ENCODE measurements at places on chromosomes 3 and 15.

- DNase-seq = no peak
Observed at GRCh38 chr15:74525945-74526344, 15.1 kb upstream of the ARID3B start.

DNA sequence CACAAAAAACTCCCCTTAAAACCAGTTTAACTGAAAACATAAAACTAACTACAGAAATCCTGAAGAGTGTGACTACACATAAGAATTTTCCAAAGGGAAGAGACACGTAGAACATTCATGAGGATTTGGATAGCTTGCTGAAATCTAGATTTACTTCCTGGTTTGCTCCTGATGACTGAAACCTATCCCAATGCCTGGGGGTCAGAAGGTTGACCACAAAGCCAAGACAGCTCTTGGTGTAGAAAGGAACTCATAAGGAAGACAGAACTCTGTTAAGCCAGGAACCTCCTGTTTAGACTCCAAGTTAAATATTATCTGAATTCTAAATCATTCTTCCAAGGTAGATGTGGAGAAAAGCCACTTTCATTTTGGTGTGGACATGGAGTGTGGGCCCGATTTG lies 92.8 kb downstream of the TFG start:
- DNase-seq = no peak

- no peak for DNase-seq
Observed at GRCh38 chr15:31230630-31231485, 95.8 kb upstream of the KLF13 start.

- no peak for DNase-seq
Observed at GRCh38 chr3:166191411-166191810, 354.2 kb upstream of the BCHE start.

GRCh38 chr3:121724130-121724529 lies 25.4 kb downstream of the GOLGB1 start:
- DNase-seq = no peak

- no peak for DNase-seq
Observed at GRCh38 chr3:152325136-152325535, 56.4 kb downstream of the MBNL1 start.

GRCh38 chr15:46815765-46816164 lies 901.5 kb upstream of the SEMA6D start:
- DNase-seq = no peak

- DNase-seq = no peak
Observed at GRCh38 chr15:82650046-82650670, 3.0 kb upstream of the CPEB1 start.

- no peak for DNase-seq
Observed at GRCh38 chr3:11820531-11821041, 26.1 kb downstream of the TAMM41 start.

GRCh38 chr15:81469154-81469553 lies 95.1 kb upstream of the TMC3 start:
- no peak for DNase-seq

DNA sequence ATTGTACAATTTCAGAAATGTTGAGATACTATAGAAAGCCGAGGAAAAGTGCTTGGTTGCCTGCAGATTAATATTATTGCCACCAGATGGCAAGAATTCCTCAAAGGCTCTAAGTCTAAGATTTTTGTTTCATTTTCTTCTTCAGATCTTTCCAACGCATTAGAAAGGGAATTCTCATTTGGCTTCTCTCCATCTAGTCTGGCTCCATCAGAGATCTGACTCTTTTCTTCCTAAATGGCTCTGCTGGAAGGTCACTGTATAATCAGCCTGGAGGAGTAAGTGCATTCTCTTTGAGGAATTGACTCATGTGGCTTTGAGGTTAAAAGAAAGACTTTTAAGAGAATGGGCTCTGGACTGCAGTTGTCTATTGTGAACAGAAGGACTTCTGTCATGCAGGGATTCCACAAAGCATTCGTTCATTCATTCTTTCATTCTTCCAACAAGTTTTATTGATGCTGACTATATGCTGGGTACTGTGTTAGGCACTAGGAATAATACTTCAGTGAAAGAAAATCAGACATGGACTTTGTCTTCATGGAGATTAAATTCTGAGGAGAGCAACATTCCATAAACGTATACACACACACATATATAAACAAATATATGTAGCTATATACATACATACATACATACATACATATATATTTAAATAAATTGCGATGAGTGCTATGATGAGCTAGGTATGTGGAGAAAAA lies 55.3 kb downstream of the SLC28A2 start:
- DNase-seq = peak; percentile 19

GRCh38 chr3:59212128-59212779 lies 162.4 kb upstream of the CFAP20DC start:
- DNase-seq = peak; percentile 40
